Mucosa of gallbladder (tissue), 1 donor: ENCODE measurements at places on chromosomes 16 and 17.

DNA sequence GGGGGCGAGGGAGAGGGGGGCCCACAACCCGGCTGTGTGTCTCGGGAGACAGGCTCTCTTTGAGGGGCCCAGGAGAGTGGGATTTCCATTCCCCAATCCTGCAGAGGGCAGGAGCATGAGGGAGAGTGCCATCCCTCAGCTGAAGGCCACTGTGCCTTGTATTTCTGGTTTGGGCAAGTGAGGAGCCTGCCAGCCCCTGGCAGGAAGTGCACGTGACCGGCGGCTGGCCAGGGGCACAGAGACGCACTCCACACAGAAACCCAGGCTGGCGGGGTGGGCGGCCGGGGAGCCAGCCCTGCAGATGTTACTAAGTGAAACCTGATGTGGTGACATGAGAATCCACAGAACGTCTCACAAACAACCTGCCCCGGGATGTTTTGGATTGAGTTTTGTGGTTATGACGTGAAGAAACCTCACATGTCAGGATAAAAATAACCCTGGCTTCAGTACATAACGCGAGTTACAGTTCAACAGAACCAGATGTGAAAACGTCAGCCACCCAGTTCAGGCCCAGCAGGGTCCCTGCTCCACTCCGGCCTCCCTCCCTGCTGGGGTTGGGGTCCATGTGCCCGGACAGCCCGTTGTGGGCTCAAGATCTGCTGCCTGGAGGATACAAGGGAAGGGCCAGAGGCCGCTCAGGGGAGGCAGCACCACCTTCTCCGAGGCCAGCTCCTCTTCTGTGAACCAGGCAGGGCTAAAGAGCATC is 51.7 kb upstream of the MTSS2 start:
- DNase-seq: peak; percentile 77

DNA sequence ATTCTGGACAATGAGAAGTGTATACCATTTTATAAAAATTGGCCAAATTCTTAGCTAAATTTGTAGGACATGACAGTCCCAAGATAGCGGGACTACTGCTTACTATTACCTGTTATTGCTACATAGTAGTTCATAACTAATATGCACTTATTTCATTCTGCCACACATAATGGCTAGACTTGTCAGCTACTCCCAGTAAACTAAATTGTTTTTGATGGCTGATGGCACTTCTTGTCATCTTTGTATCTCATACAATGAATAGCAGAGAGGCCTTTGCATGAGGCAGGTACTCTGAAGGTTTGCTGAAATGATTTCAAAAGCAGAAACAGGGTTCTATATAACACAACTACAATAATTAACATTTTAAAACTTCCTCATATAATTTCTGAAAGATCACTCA is 44.0 kb downstream of the ITFG1 start:
- DNase-seq: no peak

DNA sequence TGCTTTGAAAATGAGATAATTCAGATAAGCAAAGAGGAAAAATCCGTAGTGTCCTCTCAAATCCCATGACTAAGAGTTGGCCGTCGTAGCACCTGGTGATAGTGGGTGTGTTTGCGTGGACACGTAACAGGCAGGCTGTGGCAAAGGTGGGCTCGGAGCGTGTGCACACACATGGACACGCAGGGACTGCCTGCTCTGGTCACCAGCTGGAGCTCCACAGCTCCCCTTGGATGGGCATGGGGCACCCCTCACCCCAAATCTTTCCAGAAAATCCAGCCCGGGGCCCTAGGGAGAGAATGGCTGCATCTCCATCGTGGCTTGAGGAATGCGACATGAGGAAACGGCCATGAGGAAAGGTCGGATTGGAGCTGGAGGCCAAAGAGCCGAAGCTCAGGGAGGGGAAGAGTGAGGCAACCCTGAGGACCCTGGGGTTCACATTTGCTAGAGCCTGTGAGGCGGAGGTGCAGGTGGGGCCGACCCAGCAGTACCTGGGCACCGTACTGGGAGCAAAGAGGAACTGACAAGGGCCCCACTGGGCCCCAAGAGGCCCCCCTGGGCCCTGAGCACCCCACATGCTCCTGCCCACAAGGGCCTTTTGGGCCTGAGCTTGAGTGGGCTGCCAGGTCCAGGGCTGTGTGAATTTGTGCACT is 51.6 kb downstream of the DNAH17 start:
- DNase-seq: no peak

- DNase-seq: no peak
Measured at GRCh38 chr17:66432411-66432957, 130.1 kb downstream of the PRKCA start.

GRCh38 chr16:81140930-81141780 is 45.0 kb upstream of the GCSH start:
- DNase-seq: no peak

DNA sequence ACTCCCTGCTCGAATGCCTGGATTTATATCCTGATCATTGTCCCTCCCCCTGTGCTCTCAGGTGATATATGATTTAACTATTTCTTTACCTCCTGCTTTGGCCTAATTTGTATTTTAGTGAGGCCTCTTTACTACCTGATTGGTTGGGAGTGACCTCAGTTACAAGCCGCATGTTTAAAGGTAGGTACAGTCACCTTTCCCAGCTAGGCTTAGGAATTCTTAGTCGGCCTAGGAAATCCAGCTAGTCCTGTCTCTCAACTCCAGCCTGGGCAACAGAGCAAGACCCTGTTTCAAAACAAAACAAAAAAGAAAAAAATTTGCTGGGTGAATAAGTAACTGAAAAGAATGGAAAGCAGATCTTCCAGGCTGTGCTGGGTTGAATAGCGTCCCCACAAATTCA is 26.8 kb upstream of the ST6GALNAC2 start:
- no peak for DNase-seq

DNA sequence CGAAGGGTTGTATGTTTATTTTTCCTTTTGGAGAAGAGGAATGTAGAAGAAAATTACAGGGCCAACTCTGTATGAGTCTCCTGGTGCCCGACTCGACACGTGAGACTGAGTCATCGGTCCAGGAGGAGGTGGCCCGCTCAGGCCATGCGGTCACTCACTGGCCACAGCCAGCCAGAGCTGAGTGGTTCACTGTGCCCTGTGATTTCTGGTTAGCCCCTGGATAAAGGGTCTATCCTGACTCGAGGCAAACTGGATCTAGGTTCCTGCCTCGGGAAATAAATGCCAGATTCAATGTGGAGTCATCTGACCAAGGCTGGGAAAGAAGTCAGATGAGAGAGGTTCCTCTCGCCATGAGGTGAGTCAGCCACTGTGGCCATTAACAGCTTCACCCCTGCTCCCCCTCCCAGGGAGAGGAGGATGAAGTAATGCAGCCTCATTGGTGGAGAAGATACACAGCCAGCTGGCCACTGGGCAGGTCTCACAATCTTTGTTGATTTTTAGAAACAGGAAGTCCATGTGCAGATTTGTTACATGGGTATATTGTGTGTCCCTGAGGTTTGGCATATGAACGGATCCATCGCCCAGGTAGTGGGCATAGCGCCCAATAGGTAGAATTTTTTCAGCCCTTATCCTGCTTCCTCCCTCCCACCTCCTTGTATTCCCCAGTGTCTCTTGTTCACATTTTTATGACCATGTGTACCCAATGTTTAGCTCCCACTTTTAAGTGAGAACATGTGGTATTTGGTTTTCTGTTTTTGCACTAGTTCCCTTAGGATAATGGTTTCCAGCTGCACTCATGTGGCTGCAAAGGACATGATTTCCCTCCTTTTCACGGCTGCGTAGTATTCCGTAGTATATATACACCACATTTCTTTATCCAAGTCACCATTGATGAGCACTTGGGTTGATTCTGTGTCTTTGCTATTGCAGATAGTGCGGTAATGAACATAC is 21.7 kb upstream of the USP36 start:
- peak; percentile 90 for DNase-seq

- DNase-seq: no peak
Measured at GRCh38 chr17:31476525-31477416, 85.3 kb downstream of the RAB11FIP4 start.

GRCh38 chr16:87324411-87325275 is 7.5 kb upstream of the C16orf95 start:
- no peak for DNase-seq

DNA sequence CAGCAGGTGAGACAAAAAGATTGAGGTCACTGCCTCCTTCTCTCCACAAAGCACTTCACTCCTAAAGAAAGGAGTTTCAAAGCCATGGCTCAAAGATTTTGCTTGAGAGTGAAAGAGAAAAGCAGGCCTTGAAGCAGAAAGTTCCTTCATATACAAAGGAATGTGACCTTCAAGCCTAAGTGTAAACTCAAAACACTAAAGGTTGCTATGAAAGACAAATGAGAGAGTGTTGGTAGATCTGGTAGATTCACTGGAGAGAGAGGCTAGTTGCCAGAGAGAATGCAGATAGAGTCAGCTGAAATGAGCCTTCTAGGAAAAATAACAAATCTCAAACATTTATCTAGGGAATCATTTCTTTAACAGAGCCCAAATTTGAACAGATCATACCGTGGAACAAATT is 305.2 kb downstream of the CDH8 start:
- DNase-seq: no peak

- DNase-seq: no peak
Measured at GRCh38 chr16:30503403-30504296, 22.7 kb downstream of the ZNF768 start.

GRCh38 chr16:73176577-73177013 is 128.7 kb upstream of the ZFHX3 start:
- no peak for DNase-seq

- no peak for DNase-seq
Measured at GRCh38 chr16:85523602-85524364, 89.3 kb upstream of the GSE1 start.

DNA sequence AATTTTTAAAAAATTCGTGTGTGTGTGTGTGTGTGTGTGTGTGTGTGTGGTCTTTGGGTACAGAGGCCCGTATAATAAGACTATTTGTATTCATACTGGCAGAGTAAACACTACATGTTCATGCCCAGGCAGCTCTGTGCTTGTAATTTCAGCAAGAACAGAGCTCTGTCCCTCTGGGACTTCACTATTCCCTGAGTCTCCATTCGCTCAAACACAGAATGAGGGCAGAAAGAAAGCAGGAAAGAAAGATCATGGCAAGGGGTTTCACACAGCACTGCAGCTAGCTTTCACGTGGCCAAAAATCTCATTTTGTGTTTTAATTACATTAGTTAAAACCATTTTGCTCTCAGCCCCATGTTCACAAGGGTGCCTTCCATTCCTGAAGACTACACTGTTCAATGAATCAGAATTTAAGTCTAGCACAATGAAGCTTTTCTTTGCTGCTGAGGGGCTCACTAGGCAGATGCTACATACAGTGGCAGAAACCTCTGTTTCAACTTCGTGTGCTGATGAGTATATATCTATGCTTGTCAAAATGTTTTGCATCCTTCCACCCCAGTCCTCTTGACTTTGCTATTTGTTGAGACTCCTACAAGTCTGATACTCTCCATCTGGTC is 198.4 kb upstream of the C17orf78 start:
- DNase-seq: no peak

DNA sequence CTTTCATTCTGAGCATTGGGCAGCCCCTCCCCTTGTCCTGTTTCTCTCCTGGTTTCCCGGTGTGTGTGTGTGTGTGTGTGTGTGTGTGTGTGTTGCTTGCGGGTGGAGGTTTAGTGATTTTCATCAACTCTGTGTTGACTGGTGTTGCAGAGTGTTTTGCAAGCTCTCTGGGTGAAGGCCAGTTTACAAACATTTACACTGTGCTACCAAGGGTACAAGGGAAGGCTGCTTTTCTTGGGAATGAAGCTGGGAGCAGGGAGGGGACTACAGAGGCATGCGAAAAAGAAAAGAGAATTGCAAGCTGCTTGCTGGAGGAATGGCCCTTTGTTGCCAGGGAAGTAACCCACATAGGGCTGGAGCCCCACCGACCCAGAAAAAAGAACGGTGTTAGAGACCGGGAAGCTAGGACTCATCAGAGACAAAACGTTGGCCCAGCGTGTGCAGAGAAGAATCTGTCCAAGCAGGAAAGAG is 29.6 kb downstream of the HS3ST3B1 start:
- no peak for DNase-seq

DNA sequence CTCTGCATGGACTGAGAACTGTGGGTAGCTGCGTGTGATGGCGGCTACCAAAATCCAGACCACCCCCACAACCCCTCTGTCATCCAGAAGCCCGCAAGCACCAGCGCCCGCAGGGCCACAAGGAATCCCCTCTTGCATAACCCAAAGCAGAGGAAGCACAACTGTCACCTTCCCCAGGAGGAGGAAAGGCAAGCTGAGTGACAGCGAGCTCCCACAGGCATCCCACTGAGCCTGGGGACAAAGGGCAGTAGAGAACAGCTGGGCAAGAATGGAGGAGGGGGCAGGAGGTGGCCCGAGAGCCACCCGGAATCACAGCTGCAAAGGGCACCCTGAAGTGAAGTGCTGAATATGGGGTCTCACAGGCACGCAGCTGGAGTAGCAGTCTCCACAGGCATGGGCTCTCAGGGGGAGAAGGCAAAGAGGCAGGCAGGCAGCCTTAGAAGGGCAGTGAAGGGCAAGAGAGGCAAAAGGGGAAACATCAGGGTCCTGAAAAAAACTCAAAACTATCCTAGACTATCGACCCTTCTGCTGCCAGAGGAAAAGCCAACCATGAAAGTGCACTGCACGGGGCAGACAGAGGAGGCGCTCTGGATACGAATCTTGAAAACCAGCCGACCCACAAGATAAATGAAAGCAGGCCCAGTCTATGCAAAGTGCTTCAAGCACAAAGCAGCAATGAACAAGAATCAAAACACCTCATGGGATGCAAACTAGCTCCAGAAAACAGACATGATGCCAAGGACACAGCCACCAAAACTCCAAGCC is 17.1 kb downstream of the USP36 start:
- DNase-seq: no peak

DNA sequence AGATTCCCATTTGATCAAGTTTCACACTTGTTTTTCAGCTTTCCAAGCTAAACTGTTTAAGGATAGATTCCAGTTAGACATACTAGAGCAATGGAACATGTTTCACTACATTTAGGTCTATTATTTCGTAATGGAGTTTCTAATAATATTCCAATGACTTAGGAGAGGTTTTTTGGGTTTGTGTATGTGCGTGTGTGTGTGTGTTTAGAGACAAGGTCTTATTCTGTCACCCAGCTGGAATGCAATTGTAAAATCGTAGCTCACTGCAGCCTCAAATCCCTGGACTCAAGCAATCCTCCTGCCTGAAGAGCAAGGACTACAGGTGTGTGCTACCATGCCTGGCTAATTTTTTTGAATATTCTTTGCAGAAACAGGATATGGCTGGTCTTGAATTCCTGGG is 426.3 kb downstream of the ZFHX3 start:
- no peak for DNase-seq

GRCh38 chr17:59465949-59466307 is 99.5 kb upstream of the DHX40 start:
- DNase-seq: no peak

- DNase-seq: no peak
Measured at GRCh38 chr17:70059071-70059470, 16.0 kb upstream of the KCNJ16 start.

- DNase-seq: peak; percentile 32
Measured at GRCh38 chr16:66553223-66553622, 847 bp downstream of the CKLF start.

- DNase-seq: no peak
Measured at GRCh38 chr17:17300624-17301568, 2.3 kb upstream of the NT5M start.

DNA sequence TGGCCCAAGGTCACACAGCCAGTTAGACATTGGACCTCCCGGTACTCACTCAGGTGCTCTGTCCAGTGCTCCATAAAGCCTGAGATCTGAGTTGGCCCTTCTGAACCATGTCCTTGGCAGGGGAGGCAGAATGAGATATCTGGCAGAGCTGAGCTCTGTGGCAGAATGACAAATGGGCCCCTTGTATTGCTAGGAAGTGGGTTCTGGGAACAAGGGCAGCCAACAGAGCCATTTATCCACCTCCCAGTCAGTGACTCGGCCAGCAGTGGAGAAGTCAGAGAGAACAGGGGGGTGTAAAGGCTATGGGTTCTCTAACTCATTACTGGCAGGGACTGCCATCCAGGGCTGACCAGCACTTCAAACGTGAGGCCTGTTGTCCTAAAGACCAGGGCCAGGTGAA is 117.1 kb upstream of the NLRP1 start:
- DNase-seq: no peak
